Activated naive CD8-positive, alpha-beta T cell treated with anti-CD3 and anti-CD28 coated beads, Interleukin-2, amount 50 U/mL, for 16 hours (primary cell): ENCODE measurements at places on chromosomes 1 and 21.

GRCh38 chr1:63922848-63923247 lies 149.0 kb downstream of the ROR1 start:
- DNase-seq = no peak

GRCh38 chr1:74481607-74482006 lies 30.8 kb downstream of the LRRC53 start:
- no peak for DNase-seq

GRCh38 chr1:167864392-167865032 lies 49.4 kb downstream of the ADCY10 start:
- no peak for DNase-seq

DNA sequence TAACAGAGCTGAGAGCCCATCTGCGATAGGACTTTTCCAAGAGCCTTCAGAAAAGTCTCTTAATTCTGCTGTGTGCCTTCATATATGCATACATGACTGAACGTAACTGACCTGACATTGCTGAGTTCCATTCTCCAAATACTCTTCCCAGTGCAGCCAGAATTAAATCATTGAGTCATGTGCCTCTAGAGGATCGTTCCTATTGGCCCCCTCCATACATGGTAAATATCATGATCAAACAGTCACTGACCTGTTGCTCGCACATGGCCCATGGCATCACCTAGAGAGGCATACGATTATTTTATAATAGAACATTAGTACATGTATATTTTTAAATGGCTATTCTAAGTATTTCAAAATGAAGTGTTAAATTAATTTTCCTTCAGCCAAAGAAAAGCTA lies 186.8 kb downstream of the PBX1 start:
- no peak for DNase-seq

DNA sequence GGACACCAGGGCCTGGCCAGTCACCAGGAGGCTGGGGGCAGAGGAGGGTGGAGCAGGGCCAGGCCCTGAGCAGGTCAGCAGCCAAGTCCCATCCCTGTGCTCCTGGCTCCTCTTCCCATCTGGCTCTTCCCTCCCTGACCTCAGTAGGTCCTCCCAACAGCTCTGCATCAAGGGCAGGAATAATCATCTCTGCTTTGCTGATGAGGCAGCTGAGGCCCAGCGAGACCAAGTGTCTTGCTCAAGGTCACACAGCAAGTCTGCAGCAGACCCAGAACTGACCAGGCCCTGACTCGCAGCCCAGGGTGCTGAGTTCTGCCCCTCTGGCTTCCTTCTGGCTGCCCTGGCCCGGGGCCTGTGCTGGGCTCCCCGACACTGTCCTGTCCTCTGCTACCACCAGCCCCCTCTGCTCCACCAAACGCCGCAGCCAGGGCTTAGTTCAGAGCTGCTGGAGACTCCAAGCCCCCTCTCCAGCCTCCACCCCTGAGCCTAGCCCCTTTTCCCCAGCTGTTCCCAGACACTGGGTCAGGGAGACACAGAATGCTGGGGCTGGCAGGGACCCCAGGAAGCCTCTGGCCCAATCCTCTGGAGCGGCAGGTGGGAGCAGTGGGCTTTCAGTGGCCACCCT lies 224.9 kb downstream of the PTPRU start:
- no peak for DNase-seq

DNA sequence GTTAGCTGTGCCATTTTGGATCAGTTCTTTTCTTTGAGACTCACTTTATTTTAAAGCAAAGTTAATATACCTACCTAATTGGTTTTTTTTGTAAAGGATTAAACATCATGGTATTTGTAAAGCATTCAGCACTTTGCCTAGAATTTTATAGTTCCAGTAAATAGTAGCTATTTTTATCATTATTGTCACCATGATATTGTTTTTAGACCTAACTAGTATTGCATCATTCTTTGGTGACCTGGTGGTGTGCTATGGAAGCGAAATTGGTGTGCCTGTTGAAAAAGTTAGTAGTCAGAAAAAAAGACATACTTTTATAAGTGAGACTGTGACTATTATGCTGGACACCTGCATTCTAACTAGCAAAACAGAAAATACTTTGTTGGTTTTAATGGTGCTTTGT lies 81.0 kb downstream of the NFIA start:
- no peak for DNase-seq

DNA sequence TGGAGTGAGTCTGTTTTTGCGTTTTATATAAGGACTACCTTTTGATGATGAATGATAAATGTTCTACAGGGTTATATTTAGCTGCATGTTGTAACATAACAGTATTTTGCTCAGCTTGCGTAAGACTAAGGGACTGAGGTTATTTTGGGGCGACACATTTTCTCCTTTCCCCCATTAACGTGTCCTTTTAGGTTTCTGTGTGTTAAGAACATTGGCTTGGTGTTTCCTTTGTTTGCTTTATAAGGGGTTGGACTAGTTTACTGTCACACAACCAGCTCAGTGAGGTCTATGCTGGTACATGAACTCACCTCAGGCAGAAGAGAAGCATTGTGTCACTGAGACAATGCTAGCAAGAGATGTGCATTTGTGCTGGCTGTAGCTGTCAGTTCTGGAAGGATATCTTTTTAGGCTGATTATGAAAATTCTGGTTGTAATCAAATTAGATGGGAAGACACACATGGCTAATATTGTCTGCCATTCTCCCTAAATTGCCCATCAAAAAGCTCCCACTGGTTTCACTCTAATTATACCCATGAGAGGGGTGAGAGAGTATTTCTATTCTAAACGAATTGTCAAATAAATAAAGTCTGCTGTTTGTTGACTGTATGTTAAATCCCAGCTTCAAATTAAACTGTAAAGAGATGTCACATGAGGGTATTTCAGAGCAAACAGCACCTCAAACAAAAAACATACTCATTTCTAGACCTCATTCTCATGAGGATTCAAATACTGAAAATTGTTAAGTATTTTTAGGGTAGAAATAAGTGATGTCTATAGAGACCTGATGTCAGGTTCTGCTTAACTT lies 62.6 kb downstream of the CDC14A start:
- DNase-seq = no peak

- no peak for DNase-seq
Observed at GRCh38 chr21:44724926-44725325, 13.6 kb upstream of the TSPEAR start.

DNA sequence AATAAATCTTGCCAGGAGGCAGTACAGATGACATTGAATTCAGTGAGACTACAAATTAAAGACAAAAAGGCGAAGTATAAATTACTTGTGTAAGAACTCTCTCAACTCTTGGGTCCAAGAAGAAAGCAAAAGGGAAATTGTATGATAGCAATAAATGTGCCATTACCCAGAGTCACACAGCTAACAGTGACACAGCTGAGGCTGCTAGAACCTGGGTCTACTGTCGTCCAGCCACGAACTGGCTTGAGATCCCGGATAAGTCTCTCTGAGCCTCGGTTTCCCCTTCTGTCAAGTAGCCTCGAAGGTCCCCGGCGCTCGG lies 362 bp upstream of the ROR1 start:
- DNase-seq = no peak

- DNase-seq = no peak
Observed at GRCh38 chr1:204136814-204137213, 15.0 kb downstream of the ETNK2 start.

- no peak for DNase-seq
Observed at GRCh38 chr1:39472826-39473225, 18.6 kb upstream of the BMP8A start.

DNA sequence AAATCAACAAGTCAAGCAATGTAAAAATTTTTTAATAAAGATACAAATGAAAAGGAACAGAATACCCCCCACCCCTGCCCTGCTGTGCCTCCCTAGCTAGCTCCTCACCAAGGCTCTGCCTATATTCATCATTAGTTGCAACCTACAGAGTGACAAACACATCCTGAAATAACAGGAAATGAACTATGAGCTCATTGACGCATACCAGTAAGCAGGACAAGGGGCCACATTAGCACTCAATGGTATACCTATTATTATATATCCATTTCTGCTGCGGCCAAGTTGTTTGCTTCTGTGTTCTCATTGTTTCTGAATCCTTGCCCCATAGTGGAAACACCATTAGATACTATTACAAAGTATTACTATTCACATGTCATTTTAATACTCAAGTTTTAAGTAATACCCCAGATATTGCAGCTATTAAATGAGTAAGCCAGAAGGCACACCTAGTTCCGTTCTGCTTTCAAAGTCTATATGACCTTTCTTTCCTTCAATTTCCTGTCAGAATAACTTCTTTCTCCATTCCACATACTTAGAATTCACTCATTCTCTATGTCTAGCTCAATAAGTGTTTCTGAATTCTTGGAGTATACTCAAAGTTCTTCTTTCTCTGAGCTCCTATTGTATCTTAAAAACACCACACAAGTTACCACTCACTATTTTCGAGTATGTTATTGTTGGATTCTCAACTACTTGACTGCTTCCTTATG lies 1214.9 kb downstream of the PLA2G4A start:
- DNase-seq = no peak

DNA sequence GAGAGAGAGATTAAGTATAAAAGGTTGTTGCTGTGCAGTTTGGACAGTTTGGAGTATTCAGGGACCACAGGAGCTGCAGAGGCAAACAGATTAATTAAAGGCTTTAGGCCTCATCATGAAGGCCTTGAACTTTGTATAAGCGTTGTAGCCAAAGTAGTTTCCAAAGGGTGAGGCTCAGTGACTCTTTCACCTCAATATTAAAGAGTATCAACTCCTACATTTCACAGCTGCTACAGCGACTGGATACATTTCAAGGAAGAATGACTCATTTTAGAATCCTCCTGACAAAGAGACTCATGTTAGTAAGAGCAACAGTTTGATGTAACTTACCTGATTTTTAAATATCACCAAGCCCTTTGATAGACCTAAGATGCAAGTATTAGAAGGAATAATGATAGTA lies 355.5 kb downstream of the HLX start:
- no peak for DNase-seq

DNA sequence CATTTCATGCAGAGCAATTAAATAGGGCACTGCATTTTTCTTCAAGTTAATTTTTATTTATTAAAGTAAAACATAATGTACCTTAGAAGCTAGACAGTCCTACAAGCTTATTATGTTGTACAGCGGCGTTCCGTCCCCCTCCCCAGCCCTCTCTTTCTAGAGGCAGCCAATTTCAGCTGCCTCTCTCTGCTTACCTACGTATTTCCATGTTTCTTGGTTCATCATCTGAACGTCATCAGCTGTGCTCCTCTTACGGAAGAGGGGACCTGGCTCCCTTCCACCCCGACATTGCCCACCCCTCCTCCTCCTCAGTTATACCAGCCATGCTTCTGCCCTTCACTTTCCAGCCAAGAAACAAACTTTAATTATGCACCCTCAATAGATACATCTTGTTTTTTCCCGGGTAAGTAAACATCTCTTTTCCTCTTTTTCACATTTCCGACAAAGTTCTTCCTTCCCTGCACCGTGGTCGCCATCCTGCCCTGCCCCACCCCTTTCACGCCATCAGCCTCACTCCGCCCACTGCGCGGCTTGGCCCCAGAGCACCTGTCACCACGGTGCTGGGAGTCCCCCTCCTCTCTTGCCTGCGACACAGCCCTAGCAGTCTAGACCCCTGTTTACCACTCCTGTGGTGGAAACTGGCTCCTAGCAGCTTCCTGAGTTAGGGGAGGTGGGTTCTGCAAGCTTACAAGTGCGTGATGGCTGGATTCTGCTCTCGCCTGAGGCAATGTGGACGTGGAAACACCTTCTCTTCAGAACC lies 57.9 kb downstream of the SLC37A1 start:
- DNase-seq = no peak

- no peak for DNase-seq
Observed at GRCh38 chr21:16870103-16870502, 642.7 kb upstream of the CXADR start.

GRCh38 chr1:93200086-93200620 lies 19.6 kb downstream of the CCDC18 start:
- no peak for DNase-seq

- no peak for DNase-seq
Observed at GRCh38 chr1:167670563-167670962, 40.5 kb downstream of the RCSD1 start.

DNA sequence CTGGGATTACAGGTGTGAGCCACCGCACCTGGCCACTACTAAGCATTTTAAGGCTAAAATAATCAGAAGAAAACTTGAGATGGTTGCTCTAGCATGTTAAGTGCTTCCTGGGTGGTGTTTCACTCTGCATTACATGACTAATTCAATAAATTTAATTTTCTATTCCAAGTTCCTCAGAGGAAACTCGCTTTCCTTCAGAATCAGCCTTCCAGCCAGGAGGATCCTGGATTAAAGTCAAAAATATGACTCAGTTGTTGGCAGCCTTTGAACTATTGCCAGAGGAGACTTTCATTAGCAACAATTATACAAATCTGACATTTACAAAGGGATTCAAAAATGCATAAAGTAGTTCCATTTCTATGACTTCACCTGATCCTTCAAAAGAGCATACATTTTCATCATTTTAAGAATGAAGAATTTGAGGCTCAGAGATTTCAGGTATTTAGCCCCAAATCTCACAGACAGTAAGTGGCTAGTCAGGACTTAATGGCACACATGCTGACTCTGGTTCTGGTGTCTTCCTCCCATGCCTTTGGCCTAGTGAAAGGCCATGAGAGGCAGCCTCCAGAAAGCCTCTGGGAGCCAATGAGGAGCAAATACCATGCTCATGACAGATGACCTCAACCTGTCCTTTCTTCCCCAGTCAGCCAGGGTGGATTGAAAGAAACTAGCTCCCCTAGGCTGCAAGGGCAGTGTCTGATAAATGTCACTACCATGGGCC lies 115.7 kb downstream of the MAP3K21 start:
- DNase-seq = no peak

- no peak for DNase-seq
Observed at GRCh38 chr21:41877901-41878830, 978 bp downstream of the PRDM15 start.

DNA sequence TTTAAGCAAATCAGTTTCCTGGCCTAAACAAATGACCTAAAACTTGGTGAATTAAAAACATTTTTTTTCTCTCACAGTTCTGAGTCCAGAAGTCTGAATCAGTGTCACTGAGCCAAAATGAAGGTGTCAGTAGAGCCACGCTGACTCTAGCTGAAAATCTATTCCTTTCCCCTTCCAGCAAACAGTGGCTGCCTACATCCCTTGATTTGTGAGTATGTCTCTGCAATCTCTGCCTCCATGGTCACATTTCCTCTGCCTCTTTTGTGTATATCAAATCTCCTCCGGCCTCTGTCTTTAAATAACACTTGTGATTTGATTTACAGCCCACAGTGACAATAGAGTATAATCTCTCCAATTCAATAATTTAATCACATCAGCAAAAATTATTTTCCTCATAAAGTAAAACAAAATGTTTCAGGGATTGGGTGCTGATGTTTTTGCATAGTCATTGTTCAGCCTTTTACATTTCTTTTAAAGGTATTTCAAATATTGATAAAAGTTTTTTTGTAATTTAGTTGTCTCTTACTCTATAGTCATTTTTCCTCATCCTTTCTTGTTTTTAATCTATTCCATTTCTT lies 1715.4 kb downstream of the BRINP3 start:
- no peak for DNase-seq

GRCh38 chr1:241799416-241799815 lies 48.6 kb upstream of the EXO1 start:
- DNase-seq = no peak

DNA sequence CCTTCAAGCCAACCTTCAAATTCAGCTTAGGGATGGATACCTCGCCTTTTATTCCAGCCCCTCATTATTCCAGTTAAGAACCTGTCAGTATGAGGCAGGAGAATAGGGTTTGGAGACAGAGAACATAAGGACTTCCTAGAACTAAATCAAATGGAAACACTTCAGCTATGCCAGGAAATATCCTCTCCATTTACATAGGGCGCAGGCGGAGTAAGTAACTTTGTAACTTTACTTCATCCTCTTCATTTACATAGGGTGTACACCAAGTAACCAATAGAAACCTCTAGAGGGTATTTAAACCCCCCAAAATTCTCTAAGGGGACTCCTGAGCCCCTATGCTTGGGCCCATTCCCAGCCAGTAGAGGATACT lies 75.4 kb upstream of the ATF3 start:
- DNase-seq = no peak

- no peak for DNase-seq
Observed at GRCh38 chr1:31954607-31955283, 16.6 kb upstream of the PTP4A2 start.
